Stimulated activated CD8-positive, alpha-beta memory T cell treated with anti-CD3 and anti-CD28 coated beads, Interleukin-4, amount 100 ng/mL, for 4 hours (primary cell): ENCODE measurements at places on chromosomes 3 and 15.

DNA sequence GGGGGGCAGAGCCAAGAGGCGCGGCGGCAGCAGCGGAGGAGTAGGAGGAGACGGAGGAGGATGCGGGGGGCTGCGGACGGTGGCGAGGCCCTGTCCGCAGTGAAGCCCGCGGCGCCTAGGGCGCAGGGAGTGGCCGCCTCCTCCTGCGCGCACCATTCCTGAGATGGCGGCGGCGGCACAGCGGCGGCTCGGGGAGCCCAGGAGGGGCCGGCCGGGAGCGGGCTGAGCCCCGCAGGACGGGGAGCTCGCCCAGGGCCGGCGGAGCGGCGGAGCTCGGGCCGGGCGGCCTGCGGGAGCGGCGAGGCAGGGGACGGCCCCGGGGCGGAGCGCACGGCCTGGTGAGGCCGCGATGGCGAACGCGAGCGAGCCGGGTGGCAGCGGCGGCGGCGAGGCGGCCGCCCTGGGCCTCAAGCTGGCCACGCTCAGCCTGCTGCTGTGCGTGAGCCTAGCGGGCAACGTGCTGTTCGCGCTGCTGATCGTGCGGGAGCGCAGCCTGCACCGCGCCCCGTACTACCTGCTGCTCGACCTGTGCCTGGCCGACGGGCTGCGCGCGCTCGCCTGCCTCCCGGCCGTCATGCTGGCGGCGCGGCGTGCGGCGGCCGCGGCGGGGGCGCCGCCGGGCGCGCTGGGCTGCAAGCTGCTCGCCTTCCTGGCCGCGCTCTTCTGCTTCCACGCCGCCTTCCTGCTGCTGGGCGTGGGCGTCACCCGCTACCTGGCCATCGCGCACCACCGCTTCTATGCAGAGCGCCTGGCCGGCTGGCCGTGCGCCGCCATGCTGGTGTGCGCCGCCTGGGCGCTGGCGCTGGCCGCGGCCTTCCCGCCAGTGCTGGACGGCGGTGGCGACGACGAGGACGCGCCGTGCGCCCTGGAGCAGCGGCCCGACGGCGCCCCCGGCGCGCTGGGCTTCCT lies at the start of gene GPR27:
TSS of gene GPR27 (plus strand) at position 155 of the 909 bp plus-strand sequence. CDS start at position 350, 195 bp downstream.
- DNase-seq = no peak

DNA sequence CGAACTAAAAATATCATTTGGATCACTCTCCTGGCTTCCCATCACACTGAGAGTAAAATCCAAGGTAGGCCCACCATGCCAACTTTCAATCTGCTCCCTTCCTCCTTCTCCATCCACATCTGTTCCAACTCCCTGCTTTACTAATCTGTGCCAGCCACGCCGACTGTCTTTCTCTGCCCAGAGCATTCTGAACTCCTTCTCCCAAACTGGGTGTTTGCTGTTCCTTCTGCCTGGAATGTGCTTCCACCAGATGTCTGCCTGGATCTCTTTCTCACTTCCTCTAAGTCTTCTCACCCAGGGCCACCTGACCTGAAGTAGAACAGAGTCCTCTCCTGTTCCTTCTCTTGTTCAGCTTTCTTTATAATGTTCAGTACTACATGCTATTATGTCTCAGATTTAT lies 5.6 kb upstream of the ARL8B start:
- DNase-seq = no peak

DNA sequence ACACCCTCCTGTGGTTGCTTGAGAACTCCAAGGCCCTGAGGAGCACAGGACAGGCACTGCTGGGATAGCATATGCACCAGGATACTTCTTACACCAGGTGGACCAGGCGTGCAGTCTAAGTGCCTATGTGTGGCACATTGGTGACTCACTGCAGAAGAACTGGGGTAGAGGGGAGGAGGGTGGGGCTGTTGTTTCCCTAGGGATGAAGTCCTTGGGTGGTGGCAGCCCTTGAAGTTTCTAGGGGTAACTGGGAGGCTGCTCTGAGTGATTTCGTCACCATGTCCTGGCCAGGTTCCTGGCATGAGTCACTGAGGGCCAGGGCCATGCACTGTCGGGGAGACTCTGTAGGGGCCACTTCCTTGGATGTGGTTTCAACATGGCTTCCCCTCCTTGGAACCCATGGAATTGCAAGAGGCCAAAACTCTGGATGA lies 15.9 kb downstream of the MYZAP start:
- DNase-seq = no peak

DNA sequence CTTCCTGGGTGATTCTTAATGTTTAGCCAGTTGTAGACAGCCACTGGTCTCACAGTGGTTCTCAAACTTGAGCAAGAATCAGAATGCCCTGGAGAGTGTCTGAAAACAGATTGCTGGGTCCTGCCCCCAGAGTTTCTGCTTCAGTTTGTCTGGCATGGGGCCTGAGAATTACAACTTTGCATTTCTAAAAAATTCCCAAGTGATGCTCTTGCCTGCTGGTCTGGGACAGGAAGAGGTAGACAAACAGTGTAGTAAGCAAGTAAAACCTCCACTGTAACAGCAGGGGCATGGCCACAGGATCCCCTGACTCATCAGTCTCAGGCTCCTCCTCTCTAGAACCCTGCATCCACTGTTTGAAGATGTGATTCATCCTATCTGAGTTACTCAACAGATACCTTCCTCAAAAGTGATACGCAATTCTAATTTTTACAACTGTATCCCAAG lies 36.5 kb downstream of the DZIP1L start:
- no peak for DNase-seq

- DNase-seq = no peak
These were observed 69.8 kb upstream of the GRM7 start for GRCh38 chr3:6791161-6791560.

GRCh38 chr3:53016236-53016635 lies 29.6 kb downstream of the SFMBT1 start:
- DNase-seq = no peak

DNA sequence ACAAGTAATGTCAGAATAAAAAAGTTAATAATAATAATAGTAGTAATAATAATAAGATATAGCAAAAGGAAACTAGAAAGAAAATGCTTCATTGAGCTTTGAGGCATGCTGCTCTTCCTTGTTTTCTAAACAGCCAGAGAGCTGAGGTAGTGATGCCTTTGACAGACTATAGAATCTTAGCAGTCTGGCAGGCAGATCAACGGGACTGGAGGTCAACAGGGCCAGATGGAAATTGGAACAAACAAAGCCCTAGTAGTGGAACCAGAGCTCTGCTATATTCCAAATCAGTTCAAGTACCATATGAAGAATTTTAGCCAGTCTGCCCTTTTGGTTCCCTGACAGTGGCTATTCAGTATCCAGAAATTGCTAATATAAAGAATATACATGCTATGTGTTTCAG lies 278.6 kb downstream of the NLGN1 start:
- no peak for DNase-seq

GRCh38 chr15:56337084-56337725 lies 28.0 kb upstream of the TEX9 start:
- no peak for DNase-seq

DNA sequence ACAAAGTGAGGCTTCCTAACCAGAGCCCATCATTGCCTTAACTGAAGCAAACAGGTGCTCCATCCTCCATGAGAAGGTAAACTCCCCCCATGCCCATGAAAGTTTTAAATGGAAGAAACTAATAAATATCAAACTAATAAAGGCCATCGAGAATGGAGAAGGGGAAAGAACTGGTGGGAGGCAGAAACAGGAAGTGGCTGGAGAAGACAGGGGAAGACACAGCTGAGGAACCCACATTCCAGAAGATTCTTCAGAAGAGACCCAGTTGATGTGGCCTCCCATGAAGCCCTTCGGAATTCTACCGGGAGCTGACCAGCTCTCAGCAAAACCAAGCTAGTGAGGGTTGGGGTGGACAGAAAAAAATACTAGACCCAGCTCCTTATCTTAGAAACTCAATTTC lies 41.6 kb downstream of the SH3BP5 start:
- no peak for DNase-seq

- DNase-seq = no peak
These were observed 498.2 kb downstream of the NSUN3 start for GRCh38 chr3:94561094-94561493.

DNA sequence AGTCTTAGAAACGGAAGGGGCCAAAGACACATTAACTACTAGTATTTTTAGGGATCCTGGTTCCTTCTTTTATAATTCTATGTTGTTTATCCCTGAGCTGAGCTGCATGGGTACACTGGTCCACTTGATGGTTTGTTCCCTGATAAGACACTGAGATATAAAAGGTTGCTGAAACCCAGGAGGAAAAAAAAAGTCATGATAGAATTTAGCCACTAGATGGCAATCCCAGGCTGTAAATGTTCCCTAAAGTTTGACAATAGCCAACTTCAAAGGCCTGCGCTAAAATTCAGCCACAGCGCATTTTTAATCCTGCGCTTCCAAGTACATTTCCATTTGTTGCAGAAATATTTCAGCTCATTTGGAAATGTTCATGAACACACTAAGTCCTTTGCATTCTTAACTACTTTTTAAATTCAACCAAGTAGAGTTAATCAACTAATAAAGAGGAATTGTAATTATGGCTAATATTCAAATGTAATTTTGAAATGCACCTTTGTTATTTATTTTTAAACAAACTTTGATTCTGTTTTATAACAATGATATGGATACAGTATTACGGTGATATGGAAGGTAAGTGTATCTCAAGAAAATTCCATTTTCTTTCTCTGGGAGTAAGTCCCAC lies 249.3 kb upstream of the FEZF2 start:
- no peak for DNase-seq

GRCh38 chr3:134833453-134834163 lies 38.5 kb downstream of the EPHB1 start:
- DNase-seq = no peak

DNA sequence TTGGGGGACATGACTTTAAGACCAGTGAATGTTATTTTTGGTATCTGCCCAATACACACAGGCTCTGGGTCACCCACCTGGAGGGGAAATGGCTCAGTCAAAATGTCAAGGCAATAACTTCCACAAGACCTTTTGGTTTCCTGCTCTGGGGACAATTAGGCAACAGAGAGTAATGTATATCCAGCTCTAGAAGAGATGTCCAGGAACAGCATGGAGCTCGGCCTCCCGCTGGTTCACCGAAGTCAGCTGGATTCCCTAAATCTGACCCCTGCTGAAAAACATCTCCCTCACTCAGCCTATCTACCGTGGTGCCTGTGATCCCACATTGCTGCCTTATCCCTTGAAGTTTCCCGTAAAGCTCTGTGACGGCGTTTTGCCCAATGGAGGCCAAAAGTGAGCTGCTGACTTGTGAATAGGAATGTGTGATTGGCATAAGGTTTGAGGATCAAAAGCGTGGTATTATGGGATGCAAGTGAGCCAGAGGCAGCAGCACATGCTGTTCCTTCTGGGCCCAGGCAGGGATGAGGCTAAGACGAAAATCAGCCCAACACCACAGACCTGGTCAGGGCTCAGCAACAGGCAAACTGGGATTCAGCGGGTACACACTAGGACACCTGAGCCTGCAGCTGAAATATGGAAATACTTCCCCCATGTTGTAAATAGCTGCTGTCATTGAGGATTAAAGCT lies 47.2 kb upstream of the SLC6A11 start:
- DNase-seq = no peak

DNA sequence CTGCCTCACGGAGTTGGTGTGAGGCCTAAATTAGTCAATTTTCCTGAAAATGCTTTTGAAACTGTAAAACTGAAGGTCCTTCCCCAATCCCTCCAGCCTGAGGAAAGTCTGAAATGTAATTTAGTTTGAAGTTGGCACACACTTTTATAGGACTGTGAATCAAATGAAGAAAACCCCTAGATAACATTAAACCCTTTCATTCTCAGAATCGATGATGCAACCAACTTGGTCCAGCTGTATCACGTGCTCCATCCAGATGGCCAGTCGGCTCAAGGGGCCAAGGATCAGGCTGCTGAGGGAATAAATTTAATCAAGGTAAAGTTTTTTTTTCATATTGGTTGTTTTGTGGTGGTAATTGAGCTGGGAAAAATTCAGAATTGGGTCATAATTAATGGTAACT lies 11.7 kb downstream of the MRPS22 start:
- DNase-seq = no peak

- no peak for DNase-seq
These were observed 144.8 kb downstream of the SMAD6 start for GRCh38 chr15:66846811-66847210.

- no peak for DNase-seq
These were observed 351.2 kb downstream of the RAP2B start for GRCh38 chr3:153513236-153513635.

- DNase-seq = no peak
These were observed 83.8 kb downstream of the EDEM1 start for GRCh38 chr3:5271372-5271683.

DNA sequence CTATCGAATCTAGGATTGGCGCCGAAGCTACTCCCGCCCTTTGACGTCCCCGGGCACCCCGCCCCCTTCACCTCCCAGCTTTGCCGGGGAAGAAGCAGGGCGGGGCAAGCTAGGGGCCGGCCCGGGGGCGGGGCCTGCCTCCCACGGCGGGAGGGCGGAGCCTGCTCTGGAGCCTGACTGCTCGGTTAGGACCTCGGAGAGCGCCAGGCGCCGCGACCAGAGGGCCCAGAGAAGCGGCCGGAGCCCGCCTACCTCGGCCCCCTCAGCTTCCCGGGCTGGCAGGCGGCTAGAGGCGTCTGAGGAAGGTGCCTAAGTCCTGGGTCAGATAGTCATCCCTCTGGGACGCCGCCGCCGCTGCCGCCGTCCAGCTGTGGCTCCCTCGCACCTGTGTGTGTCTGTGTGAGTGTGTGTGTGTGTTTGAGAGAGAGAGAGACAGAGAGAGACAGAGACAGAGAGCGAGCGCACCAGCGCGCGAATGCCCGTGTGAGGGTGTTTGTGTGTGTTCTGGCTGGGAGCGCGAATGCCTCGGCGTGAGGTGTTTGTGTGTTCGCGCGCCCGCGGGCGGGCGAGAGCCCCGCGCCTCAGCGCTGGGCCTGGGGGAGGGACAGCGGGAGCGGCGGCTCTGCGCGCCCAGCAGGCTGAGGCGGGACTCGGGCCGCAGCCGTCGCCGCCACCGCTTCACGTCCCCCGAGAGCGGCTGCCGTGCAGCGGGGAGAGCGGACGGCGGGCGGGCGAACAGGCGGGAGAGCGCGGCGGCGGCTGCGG lies at the start of gene STXBP5L:
TSS of gene STXBP5L (plus strand) at position 176 of the 765 bp plus-strand sequence. CDS start 1,374 bp downstream, outside the sequence.
- no peak for DNase-seq

DNA sequence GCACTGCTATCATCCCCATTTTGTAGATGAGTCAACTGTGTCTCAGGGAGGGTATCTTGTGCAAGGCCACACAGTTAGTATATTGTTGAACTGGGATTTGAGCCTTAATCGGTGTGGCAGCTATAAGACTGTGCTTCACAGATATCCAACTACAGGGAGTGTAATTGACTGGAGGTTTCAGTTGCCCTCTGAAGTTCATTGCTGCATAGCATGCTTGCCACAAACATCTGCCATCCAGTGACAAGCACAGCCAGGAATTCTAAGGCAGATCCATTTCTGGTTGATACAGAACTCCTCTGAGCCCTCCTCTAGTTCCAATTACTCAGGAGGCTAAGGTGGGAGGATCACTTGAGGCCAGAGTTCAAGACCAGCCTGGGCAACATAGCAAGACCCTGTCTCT lies 16.4 kb downstream of the FSD2 start:
- DNase-seq = no peak

GRCh38 chr15:62219799-62220198 lies 54.7 kb upstream of the C2CD4B start:
- no peak for DNase-seq

- no peak for DNase-seq
These were observed 153.5 kb downstream of the SV2B start for GRCh38 chr15:91253605-91254004.
